ENCODE measurements at places on chromosomes 16 and 17.

- no peak for DNase-seq
Measured at GRCh38 chr17:37284191-37284590, 91.6 kb upstream of the C17orf78 start.

- DNase-seq, result no peak
Measured at GRCh38 chr17:58150394-58150793, 2.2 kb downstream of the OR4D1 start.

- no peak for DNase-seq
Measured at GRCh38 chr17:56979091-56979480, 1.2 kb downstream of the SCPEP1 start.

GRCh38 chr17:63075969-63076368 lies 109.9 kb downstream of the TANC2 start:
- DNase-seq, result no peak

DNA sequence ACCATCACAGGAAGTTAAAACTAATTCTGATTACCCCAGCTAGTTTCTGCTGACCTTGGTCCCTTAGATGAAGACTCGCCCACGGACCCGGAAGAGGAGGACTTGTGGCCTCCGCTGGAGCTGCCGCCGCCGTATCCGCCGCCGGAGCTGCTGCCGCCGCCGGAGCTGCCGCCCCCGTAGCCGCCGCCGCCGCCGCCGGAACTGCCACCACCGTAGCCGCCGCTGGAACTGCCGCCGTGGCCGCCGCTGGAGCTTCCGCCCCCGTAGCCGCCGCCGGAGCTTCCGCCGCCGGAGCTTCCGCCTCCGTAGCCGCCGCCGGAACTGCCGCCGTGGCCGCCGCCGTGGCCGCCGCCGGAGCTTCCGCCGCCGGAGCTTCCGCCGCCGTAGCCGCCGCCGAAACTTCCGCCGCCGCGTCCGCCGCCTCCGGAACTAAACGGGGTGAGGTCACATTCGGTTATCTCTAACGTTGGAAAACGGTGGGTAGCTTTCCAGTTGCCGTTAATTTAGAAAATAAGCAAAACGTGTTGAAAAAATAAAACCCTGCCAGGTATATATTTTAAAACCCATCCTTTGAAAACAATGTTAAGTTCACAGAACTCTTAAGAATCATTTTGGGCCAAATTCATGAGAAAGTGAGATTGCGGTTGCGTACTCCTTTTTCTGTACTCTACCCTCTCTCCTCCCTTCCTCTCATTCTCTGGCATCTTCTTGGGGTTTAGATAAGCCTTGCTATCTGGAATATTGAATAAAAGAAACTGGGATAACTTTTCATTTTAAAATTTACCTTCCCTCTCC lies 3.5 kb downstream of the KRT10 start:
- DNase-seq, result peak; percentile 71

DNA sequence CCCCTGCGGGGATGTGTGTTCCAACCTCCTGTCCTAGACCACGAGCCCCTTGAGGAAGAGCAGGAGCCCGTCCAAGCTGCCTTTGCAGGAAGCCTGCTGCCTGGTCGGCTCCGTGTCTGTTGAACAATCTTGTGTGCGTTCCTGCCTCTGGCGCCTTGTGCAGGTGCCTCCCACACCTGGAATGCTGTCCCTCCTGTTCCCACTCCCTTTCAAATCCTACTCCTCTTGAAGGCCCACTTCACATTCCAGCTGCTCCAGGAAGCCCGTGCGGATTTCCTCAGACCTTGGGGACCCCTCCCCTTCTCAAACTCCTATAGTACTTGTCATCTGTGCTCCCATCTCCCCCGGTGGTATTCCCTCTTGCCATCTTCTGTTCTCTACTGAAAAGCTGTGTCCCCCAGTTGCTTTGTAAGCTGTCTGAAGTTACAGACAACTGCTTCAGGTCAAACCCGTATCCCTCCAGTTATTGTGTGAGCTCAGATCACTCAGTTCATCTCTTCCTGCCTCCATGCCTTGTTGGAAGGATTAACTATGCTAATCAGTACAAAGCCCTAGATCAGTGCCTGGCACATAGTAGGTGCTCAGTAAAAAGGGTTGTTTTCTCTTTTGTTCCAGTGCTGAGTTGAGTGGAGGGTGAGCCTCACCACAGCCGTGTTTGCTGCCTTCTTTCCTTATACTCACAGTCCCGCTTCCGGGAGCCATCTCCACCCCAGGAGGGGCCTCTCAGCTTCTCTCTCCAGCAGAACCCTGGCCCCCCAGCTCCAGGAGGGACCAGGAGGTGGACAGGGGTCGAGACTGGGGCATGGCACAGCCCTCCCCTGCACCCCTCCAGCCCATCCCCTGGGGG lies 241.8 kb upstream of the CIBAR2 start:
- no peak for DNase-seq

- DNase-seq, result no peak
Measured at GRCh38 chr17:82822281-82822680, 17.5 kb downstream of the ZNF750 start.

DNA sequence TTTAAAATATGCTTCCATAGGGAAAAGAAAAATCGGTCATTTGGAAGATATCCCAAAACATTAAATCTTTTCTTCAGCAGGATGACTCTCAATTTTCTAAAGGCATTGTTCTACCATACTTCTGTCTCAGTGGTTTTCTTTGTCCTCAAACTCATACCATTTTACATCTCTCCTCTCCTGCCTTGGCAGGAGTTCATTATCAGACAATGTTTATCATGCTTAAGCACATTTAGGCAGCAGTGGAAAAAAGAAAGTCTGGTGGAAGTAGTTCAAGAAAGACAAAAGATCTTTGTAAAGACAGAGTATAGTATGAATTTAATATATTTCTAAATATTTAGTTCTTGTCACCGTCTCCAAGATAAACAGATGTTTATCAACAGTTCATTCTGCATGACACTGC lies 68.2 kb downstream of the CDK12 start:
- no peak for DNase-seq

Measured in NCI-H1930 (cell line).